ENCODE measurements at places on chromosomes 6 and 20. TPM values are rescaled to one million over a fixed set of nuclear protein-coding genes. Genes with fewer than 3 reads are reported as not detected.

DNA sequence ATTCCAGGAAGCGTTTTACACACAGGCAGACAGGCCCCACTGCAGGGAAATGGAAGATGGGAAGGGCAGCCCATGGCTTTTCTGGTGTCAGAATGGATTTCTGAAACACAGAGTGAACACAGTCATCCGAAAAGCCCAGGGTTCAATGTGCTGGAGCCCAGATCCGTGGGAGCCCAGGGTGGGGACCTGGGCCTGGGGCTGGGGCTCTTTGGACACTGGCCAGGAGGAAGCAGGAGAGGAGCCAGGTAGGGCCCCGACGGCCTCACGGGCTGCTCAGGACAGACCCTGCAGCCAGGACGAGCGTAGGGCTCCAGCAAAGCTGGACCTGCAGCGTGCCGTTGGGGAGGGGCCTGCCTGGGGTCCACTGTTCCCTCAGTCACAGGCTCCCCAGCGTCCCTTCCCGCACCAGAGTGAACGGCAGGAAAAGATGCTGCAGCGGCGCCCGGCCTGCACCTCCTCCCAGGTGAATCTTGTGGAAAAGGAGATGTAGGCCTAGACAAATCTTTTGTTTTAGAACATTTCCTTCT, 24.3 kb upstream of the LSM14B start:
- no peak for DNase-seq
- H3K27me3 ChIP-seq = no peaks in the 10 kb centered on the region
- H3K4me1 ChIP-seq = no peaks in the 10 kb centered on the region
- H3K27ac ChIP-seq = no peak overlapping the region

GRCh38 chr6:36442671-36443470, at the start of the genes KCTD20 and PXT1:
Gene KCTD20 (plus strand): TSS chr6:36443000. CDS start chr6:36470098, 27,098 bp downstream.
Gene PXT1 (minus strand): TSS chr6:36442854. CDS start chr6:36426082, 16,772 bp downstream.
- DNase-seq = peak; percentile 80
- H3K4me1 ChIP-seq = peaks cover 15% of the 10 kb centered on the region
- H3K27ac ChIP-seq = peak within 1 kb of the TSS; percentile 99
- H3K27me3 ChIP-seq = no peaks in the 10 kb centered on the region

DNA sequence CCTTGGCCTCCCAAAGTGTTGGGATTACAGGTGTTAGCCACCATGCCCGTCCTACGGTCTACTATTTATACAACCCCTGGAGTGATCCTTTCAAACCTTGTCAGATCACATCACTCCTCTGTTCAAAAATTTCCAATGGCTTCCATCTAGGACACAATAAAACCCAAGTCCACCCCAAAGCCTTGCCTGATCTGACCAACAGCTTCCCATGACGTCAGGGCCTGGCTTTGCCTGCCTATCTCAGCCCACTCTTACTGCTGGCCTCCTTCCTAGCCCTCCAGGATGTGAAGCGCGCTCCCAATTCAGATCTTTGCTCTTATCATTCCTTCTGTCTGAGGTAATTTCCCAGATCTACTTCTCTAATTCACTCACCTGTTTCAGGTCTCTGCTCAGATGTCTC, 128.4 kb downstream of the LINC00237 start:
- H3K27ac ChIP-seq = no peak overlapping the region
- peaks cover 27% of the 10 kb centered on the region for H3K27me3 ChIP-seq
- peaks cover 13% of the 10 kb centered on the region for H3K36me3 ChIP-seq
- DNase-seq = no peak
- peaks cover 2% of the 10 kb centered on the region for H3K4me1 ChIP-seq
- H3K4me3 ChIP-seq = no peak overlapping the region

GRCh38 chr20:63230800-63231268, 4.9 kb upstream of the BIRC7 start:
- no peaks in the 10 kb centered on the region for H3K36me3 ChIP-seq
- H3K4me1 ChIP-seq = peaks cover 5% of the 10 kb centered on the region
- no peak for DNase-seq
- H3K4me3 ChIP-seq = no peak overlapping the region
- peaks cover 34% of the 10 kb centered on the region for H3K27me3 ChIP-seq
- H3K27ac ChIP-seq = no peak overlapping the region

The GCNT2 gene
- total RNA-seq = 3.9 TPM

The NNAT gene
- not detected for total RNA-seq
